ENCODE measurements at places on chromosomes 12 and 14.

DNA sequence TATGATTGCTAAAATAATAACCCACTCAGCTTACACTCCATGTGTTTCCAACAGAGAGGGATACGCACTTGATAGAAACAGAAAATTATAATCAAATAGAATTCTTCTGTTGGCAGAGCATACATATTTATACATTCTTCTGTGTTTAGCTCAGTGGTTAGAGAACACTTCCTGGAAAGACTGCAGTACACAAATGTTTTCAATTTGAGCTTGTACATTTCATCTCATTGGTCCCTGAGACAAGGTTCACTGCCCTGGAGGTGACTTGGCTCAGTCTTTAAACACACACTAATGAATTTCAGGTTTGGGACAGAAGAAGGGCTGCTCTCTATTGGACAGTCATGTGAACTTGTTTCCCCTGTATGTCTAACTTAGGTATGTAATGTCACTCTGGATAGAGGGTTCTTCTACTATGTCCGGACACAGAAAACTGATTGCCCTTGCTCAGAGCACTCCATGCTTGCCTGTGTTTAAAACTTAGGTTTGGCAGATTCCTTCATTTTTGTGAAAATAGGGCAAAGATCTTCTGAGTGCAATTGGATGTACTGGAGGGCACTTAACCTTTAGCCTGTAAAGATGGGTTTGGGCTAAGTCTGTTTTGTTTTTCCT lies 22.9 kb downstream of the PROX2 start:
- DNase-seq = no peak

- no peak for DNase-seq
Observed at GRCh38 chr12:59179231-59179630, 258.9 kb upstream of the LRIG3 start.

- DNase-seq = no peak
Observed at GRCh38 chr12:53053218-53054111, 3.6 kb downstream of the TNS2 start.

DNA sequence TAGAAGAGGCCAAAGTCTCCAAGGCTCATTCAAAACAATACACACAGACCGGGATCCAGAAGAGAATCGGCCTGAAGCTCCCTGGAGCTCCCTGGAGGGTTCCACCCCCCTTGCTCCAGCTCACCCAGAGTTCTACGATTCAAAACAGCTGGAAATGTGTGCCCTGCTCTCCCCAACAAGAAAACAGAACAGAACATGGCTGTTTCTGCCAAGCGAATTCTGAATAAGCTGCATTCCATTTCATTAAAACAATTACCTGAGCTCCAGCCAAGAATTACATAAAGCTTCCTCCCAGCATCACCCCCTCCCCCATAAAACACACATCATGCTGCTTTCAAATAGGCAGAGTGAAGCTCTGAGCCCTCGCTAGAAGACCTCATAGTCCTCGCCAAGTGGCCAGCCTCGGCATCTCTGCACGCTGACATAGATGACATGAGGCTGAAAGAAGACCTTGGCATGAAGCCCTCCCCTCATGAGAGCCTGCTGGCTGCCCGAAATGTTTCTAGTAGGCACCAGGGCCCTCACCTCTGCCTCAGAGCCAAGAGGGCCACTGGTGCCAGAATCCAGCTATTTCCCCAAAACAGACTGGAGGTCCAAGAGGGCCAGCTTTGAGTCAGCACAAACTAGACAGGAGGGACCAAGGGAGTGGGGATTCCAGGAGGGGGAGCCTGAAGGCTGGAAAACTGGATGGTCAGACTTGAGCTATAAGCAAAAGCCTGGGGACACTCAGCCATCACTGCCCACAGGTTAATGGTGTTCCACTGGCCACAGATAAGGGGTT lies 8.3 kb downstream of the PXN start:
- DNase-seq = no peak

- no peak for DNase-seq
Observed at GRCh38 chr14:55458800-55459515, 18.5 kb upstream of the TBPL2 start.

- no peak for DNase-seq
Observed at GRCh38 chr14:76371066-76371465, 4.9 kb upstream of the ESRRB start.

DNA sequence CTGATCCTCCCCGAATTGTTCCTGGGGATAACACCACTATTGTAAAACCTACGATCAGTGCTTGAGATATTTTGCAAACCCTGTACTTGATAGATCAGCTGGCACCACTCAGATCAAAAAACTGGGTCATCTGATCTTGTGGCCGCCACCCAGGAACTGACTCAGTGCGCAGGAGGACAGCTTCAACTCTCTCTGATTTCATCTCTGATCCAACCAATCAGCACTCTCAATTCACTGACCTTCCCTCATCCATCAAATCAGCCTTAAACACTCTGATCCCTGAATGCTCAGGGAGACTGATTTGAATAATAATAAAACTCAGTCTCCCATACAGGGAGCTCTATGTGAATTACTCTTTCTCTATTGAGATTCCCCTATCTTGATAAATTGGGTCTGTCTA lies 4.2 kb upstream of the XPOT start:
- DNase-seq = no peak

DNA sequence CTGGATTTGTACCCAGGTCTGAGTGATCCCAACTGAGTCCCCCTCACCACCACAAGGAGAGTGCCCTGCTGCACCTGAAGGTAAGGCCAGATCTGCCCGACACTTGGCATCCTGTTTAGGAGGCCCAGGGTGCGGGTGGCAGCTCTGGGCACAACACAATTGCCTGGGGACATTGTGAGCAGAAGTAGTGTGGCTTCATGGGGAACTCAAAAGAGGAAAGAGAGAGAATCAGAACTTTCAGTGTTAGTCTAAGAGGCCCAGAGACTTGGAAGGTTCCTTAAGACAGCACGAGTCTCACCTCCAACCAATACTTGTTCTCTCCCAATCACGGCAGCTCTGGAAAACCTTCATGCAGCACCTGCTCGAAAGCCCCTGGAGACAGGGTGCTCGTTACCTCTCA lies 6.6 kb upstream of the SLC8B1 start:
- no peak for DNase-seq

DNA sequence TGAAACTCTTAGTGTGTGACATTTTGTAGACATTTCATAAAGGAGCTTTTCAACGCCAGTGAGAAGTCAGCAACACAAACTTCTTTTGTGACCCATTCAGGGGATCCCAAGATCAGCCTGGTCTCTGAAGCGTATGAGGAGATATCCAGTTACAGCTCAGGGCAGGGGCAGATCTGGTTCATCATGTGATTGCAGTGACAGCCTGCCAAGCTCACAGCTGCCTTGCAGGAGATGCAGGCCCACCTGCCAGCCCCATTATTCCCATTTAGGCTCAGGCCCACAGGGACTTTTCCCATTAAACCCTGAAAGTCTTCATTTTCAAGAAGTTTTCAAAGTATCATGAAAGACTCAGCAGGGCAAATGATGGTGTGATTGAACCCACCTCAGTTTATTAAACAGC lies 38.3 kb downstream of the SRGAP1 start:
- DNase-seq = no peak

- DNase-seq = no peak
Observed at GRCh38 chr12:16531621-16532020, 74.3 kb downstream of the LMO3 start.

DNA sequence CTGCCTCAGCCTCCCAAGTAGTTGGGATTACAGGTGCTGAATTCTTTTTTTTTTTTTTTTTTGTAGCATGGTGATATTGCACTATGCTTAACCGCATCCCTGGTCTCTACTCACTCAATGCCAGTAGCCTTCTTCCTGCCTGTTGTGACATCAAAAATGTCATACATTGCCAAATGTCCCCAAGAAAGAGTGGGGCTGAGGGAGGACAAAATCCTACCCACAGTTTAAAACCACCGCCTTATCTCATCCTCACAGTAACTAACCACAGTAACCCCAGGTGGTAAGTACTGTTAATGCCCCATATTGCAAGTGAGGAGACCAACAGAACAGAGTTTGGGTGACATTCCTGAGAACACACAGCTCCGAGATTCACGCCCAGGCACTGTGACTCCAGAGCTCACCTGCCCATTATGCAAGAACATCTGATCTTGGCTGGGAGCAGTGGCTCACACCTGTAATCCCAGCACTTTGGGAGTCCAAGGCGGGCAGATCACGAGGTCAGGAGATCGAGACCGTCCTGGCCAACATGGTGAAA lies 19.6 kb downstream of the MORN3 start:
- DNase-seq = peak; percentile 100

DNA sequence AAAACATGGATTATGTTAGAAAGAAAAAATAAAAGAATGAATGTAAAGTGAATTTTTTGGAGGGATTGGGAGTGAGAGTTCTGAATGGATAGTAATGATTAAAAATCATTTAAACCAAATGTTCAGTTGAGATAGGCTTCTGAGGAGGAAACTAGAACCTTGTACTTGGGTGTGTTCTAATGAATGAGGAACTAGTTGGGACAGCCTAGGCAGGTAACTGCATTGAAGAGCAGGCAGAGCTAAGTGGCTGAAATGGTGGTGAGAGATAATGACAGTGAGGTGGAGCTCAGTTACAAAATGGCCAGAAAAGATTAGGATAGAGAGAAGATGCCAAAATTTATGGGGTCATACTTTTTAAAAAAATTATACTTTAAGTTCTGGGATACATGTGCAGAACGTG lies 132.9 kb downstream of the ATP23 start:
- DNase-seq = no peak

- DNase-seq = no peak
Observed at GRCh38 chr14:70663707-70664179, 22.0 kb downstream of the TTC9 start.

GRCh38 chr12:67469666-67470065 lies 178.9 kb upstream of the DYRK2 start:
- no peak for DNase-seq

- DNase-seq = no peak
Observed at GRCh38 chr14:74526854-74527585, 33.5 kb downstream of the ISCA2 start.

DNA sequence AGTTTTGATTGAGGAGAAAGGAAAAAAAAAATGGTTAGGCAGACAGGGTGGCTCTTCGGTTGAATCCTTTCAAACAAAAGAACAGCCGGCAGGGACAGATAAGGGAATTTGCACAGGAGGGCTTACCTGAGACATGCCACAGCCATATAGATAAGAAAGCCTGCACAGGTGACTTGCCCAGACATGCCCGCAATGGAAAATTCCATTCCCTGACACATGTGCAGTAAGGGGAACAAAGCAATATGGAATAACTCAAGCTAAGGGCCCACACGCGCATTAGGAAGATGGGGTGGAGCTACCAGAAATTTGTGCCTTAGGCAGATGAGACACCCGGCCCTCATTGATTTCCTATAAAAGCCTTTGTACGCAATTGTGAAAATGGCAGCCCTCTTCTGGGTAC lies 86.7 kb downstream of the TMEM260 start:
- no peak for DNase-seq

DNA sequence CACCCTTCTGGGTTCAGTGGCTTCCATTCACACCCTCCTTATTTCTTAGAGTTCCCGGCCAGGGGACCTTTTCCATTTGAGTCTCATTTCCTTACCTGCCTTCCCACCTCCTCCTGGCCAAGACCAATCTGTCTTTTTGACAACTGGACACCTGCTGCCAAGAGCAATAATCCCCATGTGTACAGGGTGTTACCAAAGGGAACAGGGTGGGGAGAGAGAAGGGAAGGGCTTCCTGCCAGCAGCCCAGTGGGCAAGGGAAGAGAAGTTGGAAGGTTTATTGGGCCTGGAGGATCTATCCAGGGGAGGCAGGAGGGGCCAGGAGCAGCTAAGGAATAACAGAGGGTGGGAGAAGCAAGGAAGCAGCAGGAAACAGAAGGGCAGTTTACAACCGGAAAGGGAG lies 346.2 kb downstream of the C12orf75 start:
- no peak for DNase-seq

DNA sequence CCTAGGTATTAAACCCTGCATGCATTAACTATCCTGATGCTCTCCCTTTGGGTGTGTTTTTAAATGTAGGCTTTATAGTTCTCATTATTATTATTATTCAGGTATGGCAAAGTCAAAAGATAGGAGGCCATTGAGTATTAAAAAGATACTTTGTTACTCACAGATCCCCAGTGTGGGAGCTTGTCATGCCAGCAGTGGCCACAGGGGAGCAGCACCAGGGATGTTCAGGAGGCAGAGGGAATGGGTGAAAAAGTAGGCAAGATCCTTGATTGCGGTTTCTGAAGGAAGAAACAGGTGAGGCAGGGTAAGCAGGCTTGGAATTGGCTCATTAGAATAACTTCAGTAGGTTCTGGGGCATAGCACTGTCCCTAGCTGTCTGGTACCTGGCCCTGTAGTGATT lies 382.2 kb downstream of the MED13L start:
- DNase-seq = no peak

- no peak for DNase-seq
Observed at GRCh38 chr12:103877288-103877687, 36.3 kb upstream of the NT5DC3 start.

GRCh38 chr12:22215467-22216253 lies 118.8 kb downstream of the ST8SIA1 start:
- no peak for DNase-seq

DNA sequence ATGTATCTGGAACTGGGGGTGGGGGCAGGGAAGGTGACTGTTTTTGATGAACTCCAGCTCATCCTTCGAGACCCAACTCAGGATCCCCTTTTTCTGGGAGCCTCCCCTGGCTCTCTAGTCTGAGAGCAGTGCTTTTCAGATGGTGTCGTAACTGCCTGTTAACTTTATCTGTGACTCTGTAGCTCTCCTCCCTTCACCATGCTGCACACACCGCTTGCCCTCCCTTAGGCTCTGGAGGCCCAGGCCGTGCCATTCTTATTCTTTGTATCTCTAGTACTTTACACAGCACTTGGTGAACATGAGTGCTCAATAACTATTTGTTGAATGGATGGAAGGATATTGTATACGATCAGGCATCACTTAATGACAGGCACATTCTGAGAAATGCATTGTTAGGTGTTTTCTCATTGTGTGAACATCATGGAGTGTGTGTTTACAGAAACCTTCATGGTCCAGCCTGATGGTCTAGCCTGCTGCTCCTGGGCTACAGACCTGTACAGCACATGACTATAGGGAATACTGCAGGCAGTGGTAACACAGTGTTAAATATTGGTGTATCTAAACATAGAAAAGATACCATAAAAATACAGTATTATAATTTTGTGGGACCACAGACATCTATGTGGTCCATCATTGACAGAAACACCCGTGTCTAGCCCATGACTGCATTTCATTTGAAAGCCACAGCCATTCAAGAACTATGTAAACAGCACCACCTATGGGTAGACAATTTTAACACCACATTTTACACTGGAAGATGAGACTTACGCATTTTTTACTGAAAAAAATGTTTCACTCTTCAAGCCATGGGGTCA lies 91.8 kb downstream of the EML1 start:
- DNase-seq = no peak

DNA sequence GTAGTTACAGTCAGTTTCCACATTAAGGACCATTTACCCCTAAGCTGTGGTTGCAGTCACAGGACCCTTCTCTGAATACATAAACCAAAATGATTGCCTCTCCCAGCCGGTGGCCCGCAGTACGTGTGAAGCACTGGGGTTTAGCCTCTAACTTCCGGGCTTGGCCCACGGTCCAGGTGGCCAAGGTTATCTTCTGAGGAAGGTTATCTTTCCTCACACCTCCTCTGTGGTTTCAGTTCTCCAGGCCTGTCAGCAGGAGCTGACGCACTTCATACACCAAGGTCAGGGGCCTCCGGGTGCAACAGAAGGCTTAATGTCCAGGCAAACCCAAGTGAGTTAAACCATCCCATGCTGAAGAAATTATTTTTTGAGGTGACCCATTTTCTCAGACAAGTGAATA lies 291.0 kb upstream of the FKBP4 start:
- DNase-seq = peak; percentile 2

All from GF-D8 (cell line).